ENCODE measurements at places on chromosomes 1 and 21.

- DNase-seq: no peak
These were observed 28.4 kb upstream of the SARS1 start for GRCh38 chr1:109185357-109185756.

DNA sequence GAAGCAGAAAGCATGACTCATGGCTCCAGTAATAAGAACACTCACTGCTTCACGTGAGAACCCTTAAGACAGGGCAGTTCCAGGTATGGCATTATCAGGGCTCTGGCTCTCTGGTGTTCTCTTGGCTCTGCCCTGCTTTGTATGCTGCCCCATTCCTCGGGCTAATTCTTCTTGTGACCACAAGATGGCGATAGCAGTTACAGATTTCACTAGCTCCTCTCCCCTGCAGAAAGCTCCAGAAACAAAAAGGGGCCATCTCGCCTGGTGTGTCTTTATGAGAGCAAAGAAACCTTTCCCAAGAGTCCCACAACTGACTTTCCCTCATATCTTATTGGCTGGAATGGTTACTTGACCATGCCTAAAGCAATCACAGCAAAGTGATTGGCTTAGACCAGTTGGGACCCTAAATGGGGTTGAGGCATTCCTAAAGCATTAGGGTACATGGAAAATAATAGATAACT lies 60.1 kb downstream of the F3 start:
- no peak for DNase-seq

DNA sequence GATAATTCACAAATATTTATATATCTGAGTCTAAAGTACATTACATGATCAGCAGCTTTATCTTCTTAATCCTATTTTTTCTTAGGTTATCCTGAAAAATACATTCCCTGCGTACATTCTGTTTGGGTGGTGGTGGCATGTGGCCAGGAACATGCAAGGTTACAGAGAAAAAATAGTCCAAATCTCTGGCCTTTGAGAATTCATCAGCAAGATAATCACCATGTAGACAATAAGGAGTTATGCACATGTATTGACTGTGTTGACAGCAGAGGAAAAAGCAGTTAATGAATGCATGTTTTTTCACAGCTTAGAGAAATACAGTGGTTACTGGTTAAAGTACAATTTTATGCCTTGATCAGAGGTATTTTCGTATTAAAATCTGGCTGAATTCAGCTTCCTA lies 49.0 kb downstream of the ABCA4 start:
- no peak for DNase-seq

GRCh38 chr1:66916320-66916719 lies 8.3 kb downstream of the DNAI4 start:
- DNase-seq: no peak

GRCh38 chr1:155086856-155087535 lies 8.4 kb downstream of the EFNA3 start:
- no peak for DNase-seq

GRCh38 chr1:1928231-1929101 lies 9.4 kb upstream of the TMEM52 start:
- no peak for DNase-seq

DNA sequence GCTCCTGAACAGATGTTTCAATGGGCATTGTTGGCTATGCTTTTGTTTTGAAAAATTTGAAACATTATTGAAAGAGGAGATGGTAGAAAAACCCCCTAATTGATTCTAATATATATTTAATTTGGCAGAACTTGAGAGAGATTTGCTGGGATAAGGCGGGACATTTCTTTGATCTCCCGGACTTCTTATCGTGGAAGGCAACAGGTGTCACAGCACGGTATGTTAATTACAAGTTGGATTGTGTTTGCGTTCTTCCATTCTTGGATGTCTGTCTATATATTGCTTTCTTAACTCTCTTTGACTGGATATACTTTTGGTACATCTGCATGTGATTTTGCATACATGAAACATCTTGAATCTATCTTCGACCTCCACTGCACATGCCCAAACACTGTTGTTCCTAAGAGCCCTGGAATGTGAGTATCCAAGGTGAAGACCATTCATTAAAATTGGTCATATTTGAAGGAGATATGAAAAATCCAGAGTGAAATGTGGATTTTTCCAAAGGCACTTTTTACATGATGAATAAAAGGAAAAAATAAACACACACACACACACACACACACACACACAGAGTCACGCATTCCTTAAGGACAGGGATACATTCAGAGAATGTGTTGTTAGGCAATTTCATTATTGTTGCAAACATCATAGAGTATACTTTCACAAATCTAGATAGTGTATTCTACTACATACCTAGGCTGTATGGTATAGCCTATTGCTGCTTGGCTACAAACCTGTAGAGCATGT lies 81.9 kb downstream of the FGGY start:
- DNase-seq: no peak

- DNase-seq: no peak
These were observed 9.9 kb upstream of the TRABD2B start for GRCh38 chr1:48007047-48007446.

DNA sequence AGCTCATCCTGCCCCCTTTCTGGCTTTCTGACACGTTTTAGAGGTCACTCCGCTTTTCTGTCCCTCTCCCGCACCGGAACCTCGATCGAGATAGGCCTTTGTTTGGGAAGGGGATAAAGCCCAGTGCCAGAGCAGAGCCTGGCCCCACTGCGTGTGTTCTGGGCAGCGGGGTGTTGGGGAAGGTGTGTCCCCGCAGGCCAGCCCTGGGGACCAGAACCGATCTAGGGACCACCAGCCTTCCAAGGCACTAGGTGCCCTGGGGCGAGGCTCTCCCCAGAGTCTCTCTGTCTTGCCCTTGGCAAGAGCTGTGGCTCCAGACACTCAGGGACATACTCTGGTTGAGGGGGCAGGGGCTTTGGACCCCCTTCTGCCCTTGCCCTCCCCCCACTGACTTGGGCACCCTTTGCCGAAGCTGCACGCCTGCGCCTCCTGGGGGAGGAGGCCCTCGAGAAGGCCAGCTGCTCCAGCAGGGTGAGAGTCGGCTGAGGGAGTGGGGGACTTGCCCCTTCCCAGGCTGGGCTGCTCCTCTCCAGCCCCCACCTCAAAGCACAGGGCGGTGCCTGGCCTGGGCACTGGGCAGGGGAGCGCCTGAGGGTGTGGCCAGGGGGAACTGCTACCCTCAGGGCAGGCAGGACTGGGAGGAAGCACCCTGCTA lies 16.4 kb downstream of the PRXL2B start:
- DNase-seq: no peak

DNA sequence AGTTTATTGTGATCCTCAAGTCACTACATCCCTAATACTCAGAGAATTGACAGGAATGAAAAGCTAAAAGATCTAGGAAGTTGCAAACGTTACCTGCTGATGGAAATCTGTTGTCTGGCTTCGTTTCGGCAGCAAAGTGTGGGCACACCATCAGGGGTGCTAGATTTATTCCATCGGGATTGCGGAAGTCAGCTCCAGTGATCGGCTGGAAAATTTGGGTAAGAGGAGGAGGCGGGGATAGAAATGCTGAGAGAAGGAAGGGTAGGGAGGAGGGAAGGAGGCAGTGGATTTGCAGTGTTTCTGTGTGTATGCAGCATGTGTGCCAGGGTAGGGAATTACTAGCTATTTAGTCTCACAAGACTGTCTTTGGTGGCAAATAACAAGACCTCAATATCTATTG lies at the start of gene CTSK:
TSS of gene CTSK (minus strand) at position 140 of the 400 bp plus-strand sequence. CDS start 1,455 bp downstream, outside the sequence.
- no peak for DNase-seq

- no peak for DNase-seq
These were observed 98.7 kb downstream of the SUSD4 start for GRCh38 chr1:223264983-223265908.

GRCh38 chr1:78722947-78723346 lies 73.3 kb downstream of the IFI44 start:
- no peak for DNase-seq

- no peak for DNase-seq
These were observed 546 bp downstream of the HES3 start for GRCh38 chr1:6244401-6245049.

DNA sequence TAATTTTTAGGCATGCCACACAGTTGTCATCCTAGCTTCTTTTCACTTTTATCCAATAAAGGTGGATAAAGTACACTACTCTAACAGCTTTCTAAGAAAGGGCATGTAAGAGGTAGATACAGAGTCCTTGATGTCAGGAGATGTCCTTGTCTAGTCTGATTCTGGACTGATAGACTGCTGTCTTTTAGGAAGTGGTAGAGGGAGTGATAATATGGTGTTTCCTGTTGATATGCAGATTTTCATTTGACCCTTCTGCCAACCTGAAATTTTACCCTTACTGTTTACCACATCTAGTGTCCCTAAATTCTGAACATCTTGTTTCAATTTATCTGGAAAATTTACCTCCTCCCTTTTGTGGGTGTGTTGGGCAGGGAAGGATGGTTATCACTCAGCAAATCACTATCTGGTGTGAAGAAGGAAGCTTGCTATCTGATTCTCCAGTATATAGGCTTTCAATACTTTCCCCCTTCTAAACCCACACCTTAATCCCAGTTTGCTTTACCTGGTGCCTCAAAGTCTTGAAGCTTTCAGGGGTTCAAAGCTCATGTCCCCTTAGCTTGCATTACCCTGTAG lies 354.9 kb upstream of the SNX7 start:
- DNase-seq: no peak

Measured in activated T-helper 9 cell treated with anti-CD3 and anti-CD28 coated beads, Interleukin-2, amount 50 U/mL, for 16 hours (primary cell).